ENCODE measurements at places on chromosomes 5 and 9. TPM values are rescaled to one million over a fixed set of nuclear protein-coding genes. Genes with fewer than 3 reads are reported as not detected.

GRCh38 chr5:53969176-53969730, 341.1 kb downstream of the ARL15 start:
- DNase-seq: no peak

- DNase-seq: no peak
These were observed 87.7 kb downstream of the VCAN start for GRCh38 chr5:83559118-83559785.

The ZNF483 gene
- 19.1 TPM for total RNA-seq

The S100Z gene
- not detected for total RNA-seq

DNA sequence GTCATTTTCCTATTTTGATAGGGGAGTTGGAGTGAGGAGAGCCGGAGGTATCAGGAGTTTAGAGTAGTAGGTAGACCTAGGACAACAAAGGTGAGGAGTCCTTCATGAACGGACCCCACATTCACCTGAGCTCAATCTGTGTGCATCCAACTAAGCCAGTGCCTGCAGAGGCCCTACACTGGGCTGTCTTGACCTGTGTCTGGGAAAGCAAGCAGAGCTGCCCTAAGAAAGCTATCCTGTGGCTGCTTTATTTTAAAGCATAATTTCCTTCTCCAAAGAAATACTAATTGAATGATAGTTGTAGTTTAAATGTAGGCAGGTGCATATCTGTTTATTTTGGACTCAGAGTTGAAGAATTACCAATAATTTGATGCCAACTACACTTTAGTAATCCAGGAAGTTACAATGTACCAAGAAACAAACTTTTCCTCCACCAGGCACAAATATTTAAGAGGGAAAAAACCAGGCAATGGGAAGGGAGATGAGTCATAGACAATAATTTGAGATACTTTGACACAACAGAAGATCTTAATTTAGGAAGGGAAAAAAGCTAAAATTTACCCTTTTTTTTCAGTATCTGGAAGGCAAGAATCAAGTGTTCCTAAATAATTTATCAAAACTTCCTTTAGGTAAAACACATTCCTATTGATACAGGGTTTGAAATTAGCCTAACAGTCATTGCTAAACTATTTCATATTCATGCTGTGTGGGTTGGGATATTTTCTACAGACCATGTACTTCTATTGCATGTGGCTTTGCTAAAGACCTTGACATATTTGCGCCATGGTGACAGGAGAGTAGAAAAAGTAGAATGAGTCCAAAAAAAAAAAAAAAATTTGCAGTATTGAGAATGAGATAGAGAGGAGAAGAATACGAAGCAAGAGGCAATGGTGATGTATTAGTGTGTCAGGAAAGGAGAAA, 376.6 kb upstream of the TUSC1 start:
- no peak for DNase-seq

- DNase-seq: no peak
These were observed 1.2 kb downstream of the SEMA4D start for GRCh38 chr9:89496645-89497256.

The CCDC171 gene
- 4.5 TPM for total RNA-seq

DNA sequence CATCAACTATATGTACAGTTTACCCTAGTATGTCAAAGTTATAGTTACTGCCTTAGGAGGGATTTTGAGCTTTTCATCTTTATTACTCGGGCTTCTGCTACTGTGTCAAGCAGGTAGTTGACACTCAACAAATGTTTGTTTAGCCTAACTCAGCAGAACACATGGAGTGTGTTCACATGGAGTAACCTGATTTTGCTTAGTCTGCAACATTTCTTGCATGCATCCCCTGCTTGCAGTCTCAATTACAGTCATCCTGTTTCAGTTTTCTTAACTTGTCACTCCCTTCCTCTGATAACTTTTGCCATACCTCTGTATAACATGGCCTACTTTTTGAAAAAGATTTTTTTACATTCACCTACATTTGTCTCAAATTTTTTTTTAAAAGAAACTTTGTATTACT, 135.5 kb downstream of the NMUR2 start:
- no peak for DNase-seq
